ENCODE measurements at places on chromosomes 12 and 14.

DNA sequence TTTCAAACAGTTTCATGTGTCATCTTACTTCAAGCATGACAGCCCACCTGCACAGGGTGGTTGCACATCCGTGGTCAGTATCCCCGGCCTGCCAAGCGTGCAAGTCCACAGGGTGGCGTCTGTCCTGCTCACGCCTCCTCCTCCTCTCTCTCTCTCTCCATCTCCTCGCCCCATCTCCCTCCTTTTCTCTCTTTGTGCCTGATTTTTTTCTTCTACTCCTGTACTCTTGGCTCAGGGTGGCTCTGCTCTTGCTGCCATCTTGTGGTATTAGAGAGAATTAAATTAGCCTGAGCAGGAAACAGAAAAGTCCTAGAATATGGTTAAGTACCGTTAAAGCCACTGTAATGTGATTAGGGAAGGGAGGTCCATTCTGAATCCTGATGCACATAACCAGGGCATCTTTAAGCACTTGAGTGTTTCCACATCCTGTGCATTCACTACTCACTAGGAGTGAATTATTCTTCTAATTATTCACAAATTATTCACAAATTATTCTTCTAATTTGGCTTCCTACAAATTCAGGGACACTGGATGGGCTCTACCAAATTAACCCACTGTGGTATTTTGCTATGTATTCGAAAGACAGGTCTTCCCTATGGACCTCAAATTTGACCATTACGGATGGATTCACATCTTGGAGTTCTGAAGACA, 25.5 kb upstream of the DTX1 start:
- H3K4me1 ChIP-seq: no peaks in the 10 kb centered on the region
- no peak overlapping the region for H3K27ac ChIP-seq
- H3K27me3 ChIP-seq: no peaks in the 10 kb centered on the region
- H3K36me3 ChIP-seq: no peaks in the 10 kb centered on the region
- no peak overlapping the region for H3K4me3 ChIP-seq
- no peak for DNase-seq

GRCh38 chr14:20998674-20999366, at the start of gene SLC39A2:
TSS of gene SLC39A2 (plus strand) at chr14:20999293. CDS start at chr14:20999447, 154 bp downstream.
- H3K27me3 ChIP-seq: no peaks in the 10 kb centered on the region
- H3K4me3 ChIP-seq: no peak within 1 kb of the TSS
- peaks cover 39% of the 10 kb centered on the region for H3K36me3 ChIP-seq
- no peak within 1 kb of the TSS for H3K27ac ChIP-seq

GRCh38 chr12:78671295-78671694, 193.3 kb upstream of the SYT1 start:
- no peak overlapping the region for H3K4me3 ChIP-seq
- H3K27me3 ChIP-seq: no peaks in the 10 kb centered on the region
- H3K36me3 ChIP-seq: no peaks in the 10 kb centered on the region

GRCh38 chr12:117403586-117404139, 42.2 kb upstream of the NOS1 start:
- no peaks in the 10 kb centered on the region for H3K36me3 ChIP-seq
- H3K27me3 ChIP-seq: no peaks in the 10 kb centered on the region

GRCh38 chr14:91065266-91065665, 4.8 kb upstream of the RPS6KA5 start:
- no peak overlapping the region for H3K27ac ChIP-seq
- H3K36me3 ChIP-seq: no peaks in the 10 kb centered on the region
- peaks cover 12% of the 10 kb centered on the region for H3K4me1 ChIP-seq
- no peaks in the 10 kb centered on the region for H3K27me3 ChIP-seq
- no peak overlapping the region for H3K4me3 ChIP-seq

- H3K4me3 ChIP-seq: no peak overlapping the region
- no peak overlapping the region for H3K27ac ChIP-seq
- no peaks in the 10 kb centered on the region for H3K36me3 ChIP-seq
- no peaks in the 10 kb centered on the region for H3K4me1 ChIP-seq
- H3K27me3 ChIP-seq: no peaks in the 10 kb centered on the region
Measured at GRCh38 chr12:49895773-49896172, 7.9 kb downstream of the FAIM2 start.

DNA sequence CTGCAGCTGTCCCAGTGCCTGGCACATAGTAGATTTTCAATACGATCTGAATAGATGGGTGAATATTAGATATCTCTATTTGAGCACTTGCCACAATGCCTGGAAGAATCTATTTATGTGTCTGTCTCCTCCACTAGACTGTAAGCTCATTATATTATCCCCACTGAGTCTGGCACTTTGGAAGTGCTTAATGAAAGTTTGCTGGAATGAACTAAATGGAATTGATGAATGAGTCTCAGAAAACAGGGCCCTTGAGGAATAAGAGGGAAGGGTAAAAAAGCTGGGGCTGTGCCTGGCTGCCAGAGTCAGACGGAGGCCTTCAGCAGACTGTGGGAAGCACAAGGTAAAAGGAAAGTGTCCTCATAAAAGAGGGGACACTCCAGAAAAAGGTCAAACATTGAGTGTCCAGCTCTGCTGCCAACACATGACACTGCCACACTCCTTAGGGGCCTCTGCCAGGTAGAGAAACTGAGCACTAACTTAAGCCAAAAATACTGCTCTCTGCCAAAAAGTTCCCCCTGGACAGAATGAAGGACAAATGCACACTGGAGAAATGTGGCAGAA, 39.3 kb downstream of the GLT8D2 start:
- no peak for DNase-seq
- H3K27ac ChIP-seq: no peak overlapping the region
- H3K27me3 ChIP-seq: no peaks in the 10 kb centered on the region
- no peaks in the 10 kb centered on the region for H3K36me3 ChIP-seq

GRCh38 chr14:101276309-101277091, 284.8 kb upstream of the DIO3 start:
- H3K27me3 ChIP-seq: no peaks in the 10 kb centered on the region
- H3K4me3 ChIP-seq: no peak overlapping the region
- no peak for DNase-seq

GRCh38 chr14:95096476-95096875, 60.9 kb downstream of the DICER1 start:
- no peak overlapping the region for H3K4me3 ChIP-seq
- H3K36me3 ChIP-seq: peaks cover 63% of the 10 kb centered on the region
- no peak for DNase-seq
- no peak overlapping the region for H3K27ac ChIP-seq
